Stimulated activated CD4-positive, alpha-beta T cell treated with anti-CD3 and anti-CD28 coated beads, Interleukin-1b, Interleukin-23, amount 100 ng/mL, for 24 hours (primary cell): ENCODE measurements at places on chromosomes 16 and 17.

- no peak for DNase-seq
These were observed 765 bp upstream of the ADORA2B start for GRCh38 chr17:15943971-15944758.

- DNase-seq = no peak
These were observed 138.4 kb downstream of the PCTP start for GRCh38 chr17:55889271-55889670.

DNA sequence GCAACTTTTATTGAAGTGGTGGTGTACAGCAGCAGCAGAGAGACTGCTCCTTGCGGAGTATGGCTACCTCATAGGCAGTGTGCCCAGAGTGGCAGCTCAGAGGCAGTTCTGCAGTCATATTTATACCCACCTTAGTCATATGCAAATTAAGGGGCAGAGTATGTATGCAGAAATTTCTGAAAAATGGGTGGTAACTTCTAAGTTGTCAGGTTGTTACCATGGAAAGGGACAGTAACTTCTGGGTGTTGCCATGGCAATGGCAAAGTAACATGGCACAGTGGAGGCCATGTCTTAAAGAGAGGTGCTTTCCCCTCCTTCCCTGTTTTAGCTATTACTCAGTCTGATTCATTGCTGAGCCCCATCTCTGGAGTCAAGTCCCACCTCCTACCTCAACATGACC, 53.4 kb downstream of the MEOX1 start:
- peak; percentile 27 for DNase-seq

DNA sequence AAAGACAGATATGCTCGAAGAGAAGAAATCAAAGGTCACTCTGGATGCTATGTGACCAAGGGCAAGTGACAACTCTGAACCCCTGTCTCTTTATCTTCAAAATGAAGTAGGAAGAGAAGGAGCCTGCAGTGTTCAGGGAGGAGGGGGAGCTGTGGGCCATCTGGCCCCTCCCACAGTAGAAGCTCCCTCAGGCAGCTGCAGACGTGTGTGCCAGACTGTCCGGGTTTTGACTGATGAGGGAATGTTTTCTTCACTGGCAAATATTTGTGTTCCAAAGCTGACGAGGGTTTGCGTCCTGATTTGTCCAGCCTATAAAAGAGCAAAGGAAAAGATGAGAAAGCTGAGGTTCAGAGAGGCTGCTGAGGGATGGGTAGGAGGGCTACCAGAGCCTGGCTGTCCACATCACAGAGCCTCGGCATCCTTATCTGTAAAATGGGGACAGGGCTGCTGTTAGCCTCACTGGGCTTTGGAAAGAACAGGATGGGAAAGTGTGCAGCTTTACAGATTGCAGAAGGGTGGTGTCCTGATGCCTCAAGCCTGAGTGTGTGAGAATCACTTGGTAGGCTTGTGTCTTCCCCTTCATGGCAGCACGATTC, 1.8 kb upstream of the GINS2 start:
- DNase-seq = no peak

DNA sequence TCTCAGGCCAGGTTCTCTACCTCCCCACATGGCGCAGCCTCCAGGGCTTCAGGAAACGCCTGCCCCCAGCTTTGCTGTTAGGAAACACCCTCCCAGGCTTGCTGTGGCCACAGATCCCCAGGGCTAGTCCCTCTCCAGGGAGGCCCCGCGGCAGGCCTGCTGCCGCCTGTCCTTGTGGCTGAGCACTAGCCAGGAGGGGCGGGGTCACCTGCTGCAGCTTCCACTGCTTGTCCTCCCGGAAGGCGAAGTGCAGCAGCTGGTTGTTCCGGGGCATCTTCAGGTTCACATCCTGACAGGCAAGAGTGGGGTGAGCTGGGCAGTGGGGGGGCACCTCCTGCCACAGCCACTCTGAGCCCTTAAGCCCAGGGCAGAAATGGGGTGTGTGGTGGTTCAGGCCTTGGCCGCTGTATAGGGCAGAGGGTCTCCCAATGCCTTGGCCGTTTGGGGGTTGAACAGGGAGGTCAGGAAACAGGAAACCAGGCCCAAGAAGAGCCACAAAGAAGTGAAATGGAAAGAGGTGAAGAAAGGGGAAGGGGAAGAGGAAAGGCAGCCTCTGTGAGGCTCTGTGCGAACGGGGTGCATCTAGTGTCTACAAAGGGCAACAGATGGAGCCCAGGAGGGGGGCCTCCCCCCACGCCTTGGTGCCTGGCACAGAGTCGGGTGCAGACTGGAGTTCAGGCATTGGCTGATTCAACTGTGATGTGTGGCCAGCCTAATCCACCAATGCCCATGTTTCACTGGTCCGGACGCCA, 2.0 kb downstream of the ROGDI start:
- DNase-seq = no peak

DNA sequence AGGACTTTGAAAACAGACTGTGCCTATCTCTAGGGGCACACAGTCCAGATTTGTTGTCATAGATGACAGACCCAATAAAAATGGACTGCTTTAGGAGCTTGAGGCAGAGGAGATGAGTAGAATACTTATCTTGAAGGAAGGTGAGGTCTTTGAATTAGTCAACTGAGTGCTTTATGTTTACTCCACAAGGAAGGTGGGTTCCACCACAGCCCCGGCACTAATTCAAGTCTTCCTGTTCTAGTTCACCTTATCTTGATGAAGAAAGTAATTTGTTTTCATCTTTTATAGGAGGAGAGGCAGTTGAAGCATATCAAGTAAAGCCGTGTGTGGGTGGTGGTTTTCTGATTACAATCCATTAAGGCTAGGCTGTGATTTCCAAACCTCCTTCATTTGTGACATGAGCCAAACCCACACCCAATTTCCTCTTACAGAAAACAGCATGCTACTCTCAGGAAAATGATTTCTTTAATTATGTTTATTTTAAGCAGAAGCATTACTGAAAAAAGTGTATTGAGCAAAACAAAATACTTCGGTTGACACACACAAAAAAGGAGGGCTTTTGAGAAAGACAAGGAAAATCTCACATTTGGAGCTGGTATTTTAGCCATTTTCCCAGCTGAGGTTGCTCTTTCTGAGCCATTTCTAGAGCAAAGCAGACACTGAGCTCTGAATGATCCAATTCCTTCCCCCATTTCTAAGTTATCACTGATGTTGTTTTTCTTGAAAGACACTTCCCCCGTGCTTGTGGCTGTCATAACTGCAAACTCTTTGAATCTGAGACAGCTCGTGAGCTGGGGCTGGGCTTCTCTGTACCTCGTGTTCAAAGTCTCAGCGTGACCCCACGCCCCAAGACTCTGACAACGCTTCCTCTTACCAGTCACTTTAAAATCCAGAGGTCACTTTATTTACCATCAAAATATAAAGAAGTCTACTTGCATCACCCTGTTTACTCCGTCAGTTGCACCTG, 35.4 kb downstream of the CDRT15 start:
- DNase-seq = no peak

DNA sequence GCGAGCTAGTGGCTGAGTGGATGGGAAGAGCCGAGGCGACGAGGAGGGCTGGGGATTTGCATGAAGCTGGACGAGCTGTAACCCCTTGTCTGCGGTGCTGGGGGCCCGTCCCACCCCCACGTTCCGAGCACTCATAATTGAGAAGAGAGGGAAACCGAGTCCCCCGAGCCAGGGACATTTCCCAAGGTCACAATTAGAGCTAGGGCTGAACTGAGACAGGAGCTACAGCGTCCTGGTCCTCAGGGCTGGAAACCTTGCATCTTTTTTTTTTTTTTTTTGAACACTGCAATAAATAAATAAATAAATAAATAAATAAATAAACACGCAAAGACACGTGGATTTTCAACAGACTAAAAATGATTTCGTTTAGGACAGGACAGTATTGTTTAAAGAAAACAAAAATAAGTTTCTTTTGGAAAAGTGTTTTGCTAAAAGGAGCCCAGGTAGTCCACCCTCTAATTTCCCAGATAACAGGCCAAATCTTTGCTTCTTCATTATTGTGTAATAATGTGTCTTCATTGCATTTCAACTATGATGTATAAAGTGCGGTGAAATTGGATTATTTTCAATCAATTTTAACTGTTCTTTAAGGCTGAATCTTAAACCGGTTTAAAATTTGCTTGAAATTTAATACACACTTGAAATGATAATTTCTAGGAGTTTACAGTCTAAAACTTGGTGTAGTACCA, 992 bp downstream of the GDPD1 start:
- no peak for DNase-seq

GRCh38 chr16:50360779-50361178, 8.0 kb downstream of the BRD7 start:
- no peak for DNase-seq

DNA sequence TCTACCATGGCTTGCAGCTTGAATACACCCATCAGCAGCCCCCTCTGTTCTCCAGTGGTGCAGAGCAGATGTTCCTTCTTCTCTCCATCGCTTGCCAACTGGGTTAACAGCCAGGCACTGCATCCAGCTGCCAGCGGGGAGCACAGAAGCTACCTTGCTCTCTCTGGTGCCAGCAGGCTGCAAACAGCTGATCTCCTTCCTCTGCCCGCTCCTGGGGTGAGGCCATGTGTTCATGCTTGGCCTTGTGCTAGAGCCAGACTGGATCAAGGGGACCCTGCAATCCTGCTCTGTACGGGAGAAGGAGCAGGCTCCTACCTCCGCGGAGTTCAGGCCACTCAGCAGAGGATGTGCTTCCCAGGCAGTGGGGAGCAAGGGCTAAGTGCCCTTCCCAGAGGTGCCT, 24.1 kb upstream of the ENGASE start:
- no peak for DNase-seq

- no peak for DNase-seq
These were observed 20.4 kb upstream of the TFAP4 start for GRCh38 chr16:4293181-4293716.

DNA sequence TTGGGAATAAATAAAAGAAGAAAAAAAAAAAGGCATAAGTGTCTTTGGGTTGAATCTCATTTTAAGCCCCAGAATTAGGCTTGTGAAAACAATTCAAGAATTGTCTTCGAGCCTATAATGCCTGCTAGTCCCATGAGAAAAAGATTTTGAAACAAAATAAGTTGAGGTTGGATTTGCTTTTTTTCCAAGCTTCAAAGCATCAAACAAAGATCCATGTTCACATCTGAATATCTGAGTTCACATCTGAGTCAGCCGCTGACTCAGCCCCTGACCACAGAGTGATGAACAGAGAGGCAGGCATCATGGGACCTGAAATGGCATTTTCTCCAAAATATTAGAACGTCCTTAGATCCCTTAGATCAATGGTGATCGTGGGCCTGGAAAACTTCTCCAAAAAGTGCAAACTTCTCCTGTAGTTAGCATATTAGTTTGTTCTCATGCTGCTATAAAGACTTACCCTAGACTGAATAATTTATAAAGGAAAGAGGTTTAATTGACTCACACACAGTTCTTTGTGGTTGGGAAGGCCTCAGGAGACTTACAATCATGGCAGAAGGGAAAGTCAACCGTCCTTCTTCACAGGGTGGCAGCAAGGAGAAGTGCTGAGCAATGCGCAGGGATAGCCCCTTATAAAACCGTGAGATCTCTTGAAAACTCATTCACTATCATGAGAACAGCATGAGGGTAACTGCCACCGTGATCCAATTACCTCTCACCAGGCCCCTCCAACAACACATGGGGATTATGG, 294.6 kb upstream of the HSBP1 start:
- DNase-seq = no peak

DNA sequence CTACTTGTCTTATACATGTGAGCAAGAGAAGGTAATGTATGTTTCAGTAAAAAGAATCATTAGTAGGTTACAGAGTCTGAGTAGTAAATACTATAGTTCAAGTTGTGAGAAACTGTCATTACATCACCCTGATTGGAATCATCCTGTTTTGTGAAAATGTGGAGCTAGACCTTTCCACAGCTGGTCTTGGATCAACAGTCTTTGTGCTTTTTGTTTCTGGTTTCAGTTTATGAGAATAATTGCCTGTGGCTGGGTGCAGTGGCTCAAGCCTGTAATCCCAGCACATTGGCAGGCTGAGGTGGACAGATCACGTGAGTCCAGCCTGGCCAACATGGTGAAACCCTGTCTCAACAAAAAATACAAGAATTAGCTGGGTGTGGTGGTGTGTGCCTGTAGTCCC, 19.7 kb upstream of the SHISA9 start:
- DNase-seq = no peak

DNA sequence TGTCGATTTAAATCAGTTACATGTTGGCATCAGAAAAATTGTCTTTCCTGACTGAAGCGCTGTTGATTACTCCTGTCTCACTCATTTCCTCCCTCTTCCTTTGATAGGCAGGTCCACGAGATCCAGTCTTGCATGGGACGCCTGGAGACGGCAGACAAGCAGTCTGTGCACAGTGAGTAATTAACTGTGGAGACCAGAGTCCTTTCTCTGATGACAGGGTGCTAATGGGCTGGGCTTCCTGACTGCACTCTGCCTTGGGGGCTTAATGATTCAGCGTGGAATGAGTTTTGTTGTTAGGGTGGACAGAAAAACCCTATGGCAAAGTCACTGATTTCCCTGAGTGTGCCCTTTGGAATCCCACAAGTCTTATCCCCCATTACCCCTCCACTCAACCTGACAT, 6.5 kb downstream of the GOSR2 start:
- no peak for DNase-seq

DNA sequence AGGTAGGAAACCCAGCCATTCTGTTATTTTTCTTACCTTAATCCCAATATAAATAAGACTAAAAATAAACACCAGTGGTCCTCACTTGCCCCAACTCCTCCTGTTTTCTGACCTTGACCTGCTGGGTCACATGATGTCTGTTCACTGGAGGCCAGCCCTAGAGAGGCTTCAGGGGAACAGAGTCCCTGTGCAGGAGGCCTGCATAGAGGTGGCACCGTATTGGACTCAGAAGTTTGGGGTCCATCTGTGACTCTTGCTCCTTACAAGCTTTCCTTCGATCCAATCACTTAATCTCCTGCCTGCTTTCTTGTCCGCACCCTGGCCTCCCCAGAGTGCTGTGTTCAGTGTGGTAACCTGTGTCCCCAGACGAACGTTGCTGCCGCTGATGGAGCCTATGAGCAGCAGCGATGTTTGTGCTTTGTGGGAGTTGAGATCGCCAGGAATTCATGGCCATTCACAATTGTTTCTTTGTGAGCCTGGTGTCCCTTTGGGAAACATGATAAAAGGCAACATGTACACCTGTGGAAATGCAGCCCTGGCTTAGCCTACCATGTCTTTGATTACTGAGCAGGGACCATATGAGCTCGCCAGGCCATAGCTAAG, 4.7 kb downstream of the IGSF6 start:
- DNase-seq = no peak

- DNase-seq = no peak
These were observed 626 bp upstream of the RAI1 start for GRCh38 chr17:17680477-17681186.
